ENCODE measurements at places on chromosomes 1 and 21.

- DNase-seq: no peak
These were observed 20.9 kb upstream of the SLC1A7 start for GRCh38 chr1:53163291-53163768.

DNA sequence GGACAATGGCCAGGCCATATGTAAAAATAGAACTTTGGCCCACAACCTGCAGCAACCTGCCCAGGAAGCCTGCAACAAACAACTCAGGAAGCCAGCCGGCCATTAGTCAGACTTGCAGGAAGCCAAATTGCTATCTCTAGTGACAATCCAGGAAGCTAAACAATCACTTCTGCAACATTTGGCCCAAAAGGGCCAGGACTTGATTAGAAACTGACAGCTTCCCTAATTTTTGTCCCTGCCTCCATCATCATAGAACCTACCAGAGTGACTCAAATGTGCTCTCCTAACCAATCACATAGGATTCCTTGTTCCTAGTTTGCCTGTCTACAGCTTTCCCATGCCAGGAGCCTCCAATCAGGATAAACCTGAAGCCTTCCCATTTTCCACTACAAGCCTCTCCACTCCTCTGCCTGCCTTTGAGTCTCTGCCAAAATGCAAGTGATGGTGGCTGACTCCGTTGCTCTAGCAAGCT lies 639.3 kb downstream of the PTPRU start:
- DNase-seq: peak; percentile 8

DNA sequence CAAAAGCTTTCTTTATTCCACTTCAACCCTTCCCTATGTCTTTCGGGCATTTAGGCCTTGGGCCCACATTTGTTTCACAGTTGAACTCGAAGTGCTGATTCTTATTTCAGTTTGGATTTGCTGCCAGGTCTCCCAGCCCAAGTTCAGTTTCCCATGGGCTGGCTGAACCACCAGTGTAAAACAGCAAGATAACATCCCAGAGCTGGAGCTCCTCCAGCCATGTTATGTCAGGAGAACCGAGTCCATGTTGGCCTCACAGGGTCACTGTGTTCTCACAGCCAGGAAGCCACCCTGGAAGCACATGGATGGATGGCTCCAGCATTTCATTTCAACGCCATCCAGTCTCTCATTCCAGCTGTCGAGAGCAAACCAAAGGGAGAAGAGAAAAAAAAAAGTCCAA lies 45.2 kb upstream of the RXRG start:
- no peak for DNase-seq

DNA sequence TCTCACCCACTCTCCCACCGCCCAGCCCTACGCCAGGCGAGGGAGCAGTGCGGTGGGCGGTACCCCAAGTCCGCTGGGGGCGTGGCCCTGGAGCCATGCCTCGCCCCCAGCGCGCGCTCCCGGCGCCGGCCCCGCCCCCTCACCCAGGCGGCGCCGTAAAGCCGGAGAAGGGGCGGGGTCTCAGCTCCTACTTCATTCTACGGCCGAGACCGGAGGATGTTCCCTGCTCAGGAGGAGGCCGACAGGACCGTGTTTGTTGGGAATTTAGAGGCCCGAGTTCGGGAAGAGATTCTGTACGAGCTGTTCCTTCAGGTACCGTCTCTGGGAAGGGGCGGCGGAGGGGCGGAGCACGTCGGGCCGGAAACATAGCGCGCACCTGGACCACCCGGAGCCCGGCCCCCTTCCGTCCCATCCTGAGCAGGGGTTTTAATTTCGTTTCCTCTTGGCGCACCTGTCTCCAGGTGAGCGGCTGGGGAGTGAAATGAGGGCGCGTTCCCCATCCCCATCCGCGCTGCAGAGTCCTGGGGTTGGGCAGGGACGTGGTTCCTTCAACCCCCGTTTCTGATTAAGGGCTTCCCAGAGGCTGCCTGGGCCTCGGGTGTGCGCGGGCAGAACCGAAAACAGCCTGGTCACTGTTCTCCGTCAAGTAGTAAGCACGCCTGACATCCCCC lies at the start of gene RBM11:
TSS of gene RBM11 (plus strand) at position 187 of the 671 bp plus-strand sequence. CDS start at position 217, 30 bp downstream.
- DNase-seq: peak; percentile 10

DNA sequence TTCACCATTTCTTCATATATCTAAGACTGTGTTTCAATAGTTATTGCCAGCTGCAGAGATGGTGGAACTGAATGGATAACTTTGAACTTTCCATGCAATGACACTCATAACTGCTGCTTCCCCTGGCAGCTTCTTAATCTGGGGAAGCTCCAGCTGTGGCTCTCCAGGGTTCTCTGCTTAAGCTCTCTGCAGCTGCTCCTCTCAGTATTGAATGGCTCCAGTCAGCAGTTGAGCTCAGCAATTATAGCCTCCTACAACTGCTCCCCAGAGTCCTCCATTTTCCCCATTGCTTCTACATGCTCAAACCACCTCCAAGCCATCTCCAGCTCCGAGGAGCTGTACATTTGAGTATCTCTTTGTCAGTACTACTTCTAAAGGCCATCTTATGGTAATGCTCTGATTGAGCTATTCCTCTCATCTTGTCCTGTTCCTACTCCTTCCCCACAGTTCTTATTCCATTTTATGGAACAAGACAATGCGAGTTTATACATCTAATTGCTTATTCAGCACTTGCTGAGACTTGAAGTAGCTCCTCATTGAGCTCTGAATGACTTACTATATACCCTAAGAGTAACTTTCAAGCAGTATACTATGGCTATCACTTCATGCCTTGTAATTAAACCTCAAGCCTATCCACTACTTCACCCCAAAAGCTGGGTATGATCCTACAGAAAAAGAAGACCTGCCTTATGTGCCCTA lies 362.4 kb downstream of the NEGR1 start:
- DNase-seq: no peak

DNA sequence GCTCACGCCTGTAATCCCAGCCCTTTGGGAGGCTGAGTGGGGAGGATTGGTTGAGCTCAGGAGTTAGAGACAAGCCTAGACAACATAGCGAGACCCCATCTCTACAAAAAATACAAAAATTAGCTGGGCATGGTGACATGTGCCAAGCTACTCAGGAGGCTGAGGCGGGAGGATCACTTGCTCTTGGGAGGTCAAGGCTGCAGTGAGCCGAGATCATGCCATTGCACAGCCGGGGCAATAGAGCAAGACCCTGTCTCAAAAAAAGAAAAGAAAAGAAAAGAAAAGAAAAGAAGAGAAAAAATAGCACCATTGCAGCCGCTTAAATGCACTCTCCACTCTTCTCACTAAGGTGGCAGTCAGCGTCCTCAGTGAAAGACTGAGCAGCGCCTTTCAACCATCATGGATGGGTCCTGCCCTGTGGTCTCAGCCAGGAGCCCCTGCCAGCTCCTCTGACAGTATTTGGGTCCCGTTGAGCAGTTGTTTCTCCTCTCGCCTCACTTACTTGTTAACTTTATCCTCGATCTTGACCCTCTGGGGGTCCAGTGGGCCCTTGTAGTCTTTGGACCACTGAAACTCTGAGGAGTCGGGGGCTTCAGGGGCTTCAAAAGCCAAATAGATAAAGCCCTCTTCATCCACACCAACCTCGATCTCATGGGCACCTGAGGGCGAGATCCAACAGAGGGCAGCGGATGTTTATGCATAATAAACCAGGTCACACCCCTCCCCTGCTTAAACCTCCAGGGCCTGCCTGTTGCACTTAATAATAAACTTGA lies 36.9 kb downstream of the MYOM3 start:
- no peak for DNase-seq

GRCh38 chr1:185695299-185695698 lies 38.9 kb upstream of the HMCN1 start:
- DNase-seq: no peak

- DNase-seq: no peak
These were observed 112.2 kb downstream of the NR5A2 start for GRCh38 chr1:200139661-200140250.

- no peak for DNase-seq
These were observed 33.5 kb downstream of the GPA33 start for GRCh38 chr1:167056529-167057231.

DNA sequence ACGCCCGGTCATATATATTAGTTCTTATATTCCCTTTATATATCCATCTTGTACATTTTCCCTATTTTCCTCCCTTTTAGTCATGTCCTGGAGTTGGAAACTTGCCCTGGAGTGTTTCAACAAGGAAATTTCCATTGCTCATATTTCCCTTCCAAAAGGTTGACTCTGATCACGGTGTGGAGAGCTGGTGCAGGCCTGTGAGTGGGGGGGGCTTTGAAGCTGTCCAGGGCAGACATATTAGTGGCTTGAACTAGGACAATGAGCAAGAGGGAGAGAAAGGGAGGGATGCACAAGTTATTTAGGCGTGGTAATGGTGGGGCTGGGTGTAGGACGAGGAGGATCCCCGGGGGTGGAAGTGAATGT lies 30.4 kb upstream of the TMEM61 start:
- no peak for DNase-seq

GRCh38 chr1:211829343-211830054 lies 1.1 kb downstream of the LPGAT1 start:
- DNase-seq: no peak

- no peak for DNase-seq
These were observed 619 bp downstream of the BCL9 start for GRCh38 chr1:147541672-147542568.

GRCh38 chr1:198919667-198920398 lies 281.0 kb downstream of the PTPRC start:
- no peak for DNase-seq

DNA sequence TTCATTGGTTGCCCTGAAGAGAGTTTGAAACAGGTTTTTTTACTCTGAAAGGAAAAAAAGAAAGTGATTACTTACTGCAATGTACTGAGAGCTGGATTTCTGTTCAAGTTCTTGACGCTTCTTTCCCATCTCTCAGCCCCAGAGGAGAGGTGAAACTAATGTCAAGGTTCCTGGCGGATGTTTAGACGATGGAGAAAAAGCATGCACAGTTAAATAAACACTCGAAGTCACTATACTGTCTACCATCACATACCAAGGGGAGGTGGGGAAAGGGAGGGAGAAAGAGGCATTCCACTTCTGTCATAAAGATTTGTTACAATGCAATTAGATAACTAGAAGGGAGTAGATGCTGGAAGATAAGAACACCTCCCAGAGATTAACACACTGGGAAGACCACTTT lies 177.0 kb upstream of the TNR start:
- DNase-seq: no peak

GRCh38 chr1:96416701-96417444 lies 304.7 kb upstream of the PTBP2 start:
- no peak for DNase-seq

DNA sequence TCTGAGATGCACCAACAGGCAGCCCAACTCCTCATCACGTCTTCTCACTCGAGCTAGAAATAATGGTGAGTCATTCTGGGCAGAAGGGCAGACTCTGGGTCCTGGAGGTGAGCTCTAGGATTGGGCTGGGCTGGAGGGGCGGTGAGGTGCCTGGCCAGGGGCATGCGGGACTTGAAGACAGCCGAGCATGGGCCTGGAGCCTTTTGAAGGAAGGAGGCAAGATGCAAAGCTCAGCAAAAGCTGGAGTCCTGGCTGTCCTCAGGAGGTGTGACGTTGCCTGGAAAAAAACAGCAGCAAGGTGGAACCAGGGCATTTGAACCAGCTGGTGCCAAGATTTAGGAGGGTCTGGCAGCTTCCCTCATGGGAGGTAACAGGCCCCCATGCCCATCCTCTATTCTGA lies 712 bp downstream of the KCNA2 start:
- DNase-seq: no peak

- peak; percentile 89 for DNase-seq
These were observed 47.9 kb downstream of the PHACTR4 start for GRCh38 chr1:28417441-28417922.

- DNase-seq: no peak
These were observed 26.5 kb downstream of the PHTF1 start for GRCh38 chr1:113732802-113733201.

DNA sequence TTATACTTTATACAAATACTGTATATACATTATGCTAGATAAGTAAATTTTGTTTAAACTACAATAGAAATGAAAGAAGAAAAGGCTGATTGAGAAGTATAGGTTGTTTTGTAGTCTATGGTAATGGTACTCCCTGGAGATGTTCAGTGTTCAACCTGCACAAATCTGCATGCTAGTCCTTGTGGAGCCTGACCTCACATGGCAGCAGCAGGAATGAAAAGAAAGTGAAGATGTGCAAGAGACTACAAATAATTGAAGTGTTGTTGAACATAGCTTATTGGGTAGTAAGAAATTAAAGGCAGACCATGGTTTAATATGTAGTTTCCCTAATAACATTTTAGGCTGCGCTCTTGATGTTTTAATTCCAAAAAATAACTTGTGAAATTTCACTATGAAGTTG lies 201.2 kb downstream of the TGFB2 start:
- DNase-seq: no peak

GRCh38 chr1:53722025-53722424 lies 16.9 kb downstream of the GLIS1 start:
- DNase-seq: no peak

- DNase-seq: no peak
These were observed 22.6 kb downstream of the KCNH1 start for GRCh38 chr1:211111351-211111750.

- no peak for DNase-seq
These were observed 76.9 kb upstream of the TIAM1 start for GRCh38 chr21:31420988-31421387.

- no peak for DNase-seq
These were observed 31.7 kb upstream of the CD55 start for GRCh38 chr1:207289756-207290155.

DNA sequence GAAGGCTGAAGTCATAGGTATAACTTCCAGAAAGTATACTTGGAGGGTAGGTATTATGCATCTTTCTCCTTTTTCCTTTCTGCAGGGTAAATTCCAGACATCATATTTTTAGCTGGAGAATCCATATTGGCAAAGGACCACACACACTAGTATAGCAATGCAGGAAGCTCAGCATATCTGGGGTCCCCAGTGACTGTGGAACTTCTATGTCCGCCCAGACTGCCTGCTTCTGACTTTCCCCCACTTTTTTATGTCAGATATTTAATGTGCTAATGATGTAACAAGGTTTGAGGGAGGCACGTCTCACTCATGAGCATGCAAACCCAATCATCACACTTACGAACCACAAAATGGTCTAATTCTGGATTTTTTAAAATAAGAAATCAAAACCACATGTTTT lies 90.4 kb downstream of the BACH1 start:
- DNase-seq: no peak

DNA sequence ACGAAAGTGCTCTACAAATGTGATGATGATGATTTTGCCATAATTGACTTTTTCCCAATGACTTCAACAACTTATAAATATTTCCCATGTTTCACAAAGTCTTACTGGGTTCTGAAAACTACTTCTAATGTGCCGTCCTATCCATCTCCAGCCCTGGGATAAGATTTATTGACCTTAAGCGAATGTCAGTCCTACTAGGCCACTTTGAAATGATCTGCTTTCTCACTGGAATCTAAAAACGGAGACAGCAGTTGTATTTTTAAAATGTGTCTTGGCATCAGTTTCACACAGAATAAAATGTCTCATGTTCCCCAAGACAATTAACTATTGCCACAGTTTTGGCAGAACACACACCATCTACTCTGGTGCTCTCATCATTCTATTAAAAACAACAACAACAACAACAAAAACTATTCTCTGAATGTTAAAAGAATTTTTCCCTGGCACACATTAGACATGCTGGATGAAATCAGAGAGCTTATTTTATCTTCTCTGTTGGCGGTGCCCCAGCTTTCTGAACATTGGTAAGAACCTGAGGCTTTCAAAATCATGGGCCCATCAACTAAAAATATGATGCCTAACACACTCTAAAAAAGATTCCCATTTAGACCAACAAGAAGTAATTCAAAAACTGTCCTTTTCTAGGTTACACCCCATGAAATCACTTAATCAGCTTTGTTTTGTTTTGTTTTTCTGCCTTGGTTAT lies 23.1 kb upstream of the DNASE2B start:
- no peak for DNase-seq
